T-cell (primary cell): ENCODE measurements at places on chromosomes 2 and 18.

GRCh38 chr2:148935791-148936190 lies 60.8 kb downstream of the KIF5C start:
- no peak for DNase-seq
- no peaks in the 10 kb centered on the region for H3K27me3 ChIP-seq
- H3K4me1 ChIP-seq, result no peaks in the 10 kb centered on the region
- H3K27ac ChIP-seq, result no peak overlapping the region
- no peaks in the 10 kb centered on the region for H3K36me3 ChIP-seq

DNA sequence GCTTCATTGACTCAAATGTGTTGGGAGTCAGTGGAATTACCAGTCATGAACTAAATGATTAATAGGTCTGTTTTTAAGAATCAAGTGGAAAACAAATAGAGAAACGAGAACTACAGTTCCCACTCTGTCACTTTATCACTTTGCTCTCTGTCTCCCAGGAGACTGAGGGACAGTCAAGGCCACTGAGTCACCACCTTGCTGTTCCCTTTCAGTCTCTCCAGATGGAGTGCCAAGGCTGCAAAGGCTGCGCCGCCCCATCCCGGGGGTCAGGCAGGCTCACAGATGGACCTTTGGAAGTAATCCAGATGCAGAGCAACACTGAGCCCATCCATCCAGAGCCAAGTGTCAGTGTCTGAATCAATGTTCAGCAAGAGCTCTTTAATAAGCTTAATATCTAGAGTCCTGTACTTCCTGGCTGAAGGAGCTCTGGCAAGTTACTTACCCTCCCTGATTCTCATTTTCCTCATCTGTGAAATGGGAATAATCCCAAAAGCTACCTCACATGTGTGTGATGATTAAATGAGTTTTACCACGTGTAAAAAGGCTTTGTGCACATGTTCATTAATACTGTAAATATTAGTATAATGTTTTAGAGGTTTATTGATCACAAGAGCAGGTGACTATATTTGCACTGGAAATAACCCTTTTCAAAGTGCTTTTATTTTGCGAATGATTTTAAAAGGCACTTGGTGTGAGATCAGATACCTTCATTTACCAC lies 43.0 kb upstream of the EFEMP1 start:
- no peaks in the 10 kb centered on the region for H3K36me3 ChIP-seq
- no peak overlapping the region for H3K4me3 ChIP-seq
- H3K4me1 ChIP-seq, result no peaks in the 10 kb centered on the region
- DNase-seq, result no peak
- H3K27ac ChIP-seq, result no peak overlapping the region

DNA sequence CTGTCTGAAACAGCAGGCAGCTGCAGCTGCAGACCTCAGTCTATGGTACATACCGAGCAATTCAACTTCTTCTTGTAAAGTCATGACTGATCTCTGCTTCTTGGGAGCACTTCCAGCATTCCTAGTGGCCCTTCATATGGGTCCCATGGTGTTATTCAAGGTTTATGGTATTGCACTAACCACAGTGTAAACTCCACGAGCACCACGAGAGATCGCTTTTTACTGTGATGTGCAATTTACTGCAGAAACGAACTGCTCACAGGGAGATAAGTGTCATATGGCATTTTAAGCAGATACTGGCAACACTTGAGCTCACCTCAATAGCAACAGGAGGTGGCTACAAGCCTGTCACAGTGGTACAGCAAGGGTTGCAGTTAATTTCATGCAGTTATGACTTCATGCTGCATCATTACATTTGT lies 38.6 kb upstream of the SH3BP4 start:
- H3K4me1 ChIP-seq, result no peaks in the 10 kb centered on the region
- H3K4me3 ChIP-seq, result no peak overlapping the region
- no peak overlapping the region for H3K27ac ChIP-seq
- peaks cover 12% of the 10 kb centered on the region for H3K27me3 ChIP-seq

GRCh38 chr2:230907361-230908091 lies 17.5 kb downstream of the GPR55 start:
- no peak overlapping the region for H3K4me3 ChIP-seq
- H3K27me3 ChIP-seq, result peaks cover 10% of the 10 kb centered on the region
- H3K36me3 ChIP-seq, result peaks cover 6% of the 10 kb centered on the region
- H3K27ac ChIP-seq, result no peak overlapping the region

- no peaks in the 10 kb centered on the region for H3K4me1 ChIP-seq
- H3K36me3 ChIP-seq, result no peaks in the 10 kb centered on the region
- H3K27ac ChIP-seq, result no peak overlapping the region
- no peak overlapping the region for H3K4me3 ChIP-seq
These were observed 44.5 kb downstream of the PSMD14 start for GRCh38 chr2:161352719-161353118.

GRCh38 chr2:134657650-134658250 lies 61.0 kb downstream of the TMEM163 start:
- DNase-seq, result peak; percentile 39
- no peak overlapping the region for H3K27ac ChIP-seq
- no peaks in the 10 kb centered on the region for H3K27me3 ChIP-seq
- no peaks in the 10 kb centered on the region for H3K36me3 ChIP-seq
- no peak overlapping the region for H3K4me3 ChIP-seq
- H3K4me1 ChIP-seq, result peaks cover 5% of the 10 kb centered on the region

GRCh38 chr2:285531-285930 lies 2.4 kb downstream of the ALKAL2 start:
- no peak for DNase-seq
- no peak overlapping the region for H3K4me3 ChIP-seq
- peaks cover 9% of the 10 kb centered on the region for H3K4me1 ChIP-seq
- H3K36me3 ChIP-seq, result peaks cover 17% of the 10 kb centered on the region
- H3K27ac ChIP-seq, result no peak overlapping the region
- H3K27me3 ChIP-seq, result peaks cover 5% of the 10 kb centered on the region

- no peak overlapping the region for H3K4me3 ChIP-seq
- peaks cover 79% of the 10 kb centered on the region for H3K4me1 ChIP-seq
- no peaks in the 10 kb centered on the region for H3K27me3 ChIP-seq
- DNase-seq, result no peak
- H3K36me3 ChIP-seq, result peaks cover 99% of the 10 kb centered on the region
- no peak overlapping the region for H3K27ac ChIP-seq
These were observed 16.9 kb downstream of the ZAP70 start for GRCh38 chr2:97730245-97730644.

- no peak overlapping the region for H3K27ac ChIP-seq
- no peaks in the 10 kb centered on the region for H3K36me3 ChIP-seq
- no peak for DNase-seq
- no peaks in the 10 kb centered on the region for H3K4me1 ChIP-seq
These were observed 22.2 kb upstream of the ETAA1 start for GRCh38 chr2:67374949-67375348.

- H3K27ac ChIP-seq, result peak overlapping the region; percentile 9
- no peak for DNase-seq
- no peak overlapping the region for H3K4me3 ChIP-seq
- peaks cover 27% of the 10 kb centered on the region for H3K4me1 ChIP-seq
- no peaks in the 10 kb centered on the region for H3K36me3 ChIP-seq
These were observed 12.0 kb downstream of the CATIP start for GRCh38 chr2:218368621-218369153.

DNA sequence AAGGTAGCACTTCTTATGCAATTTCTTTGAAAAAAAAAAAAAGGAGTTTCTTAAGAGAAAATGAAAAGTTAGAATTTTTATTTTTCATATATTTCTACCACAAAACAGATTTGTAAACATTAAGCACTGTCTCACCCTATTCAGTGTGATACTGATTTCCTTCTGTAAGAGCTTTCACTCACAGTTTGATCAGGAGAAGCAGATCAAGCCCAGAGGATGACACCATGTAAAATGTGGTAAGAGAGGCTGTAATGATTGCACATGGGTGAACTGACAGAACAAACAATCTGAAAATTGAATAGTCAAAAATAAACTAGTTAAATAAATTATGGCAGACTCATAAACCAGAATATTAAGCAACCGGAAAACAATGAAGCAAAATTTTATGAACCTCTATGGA lies 54.5 kb downstream of the MEMO1 start:
- no peak overlapping the region for H3K4me3 ChIP-seq
- H3K36me3 ChIP-seq, result no peaks in the 10 kb centered on the region
- no peak for DNase-seq
- peaks cover 19% of the 10 kb centered on the region for H3K4me1 ChIP-seq

- H3K4me1 ChIP-seq, result peaks cover 13% of the 10 kb centered on the region
- DNase-seq, result no peak
- H3K27ac ChIP-seq, result peak overlapping the region; percentile 67
- no peaks in the 10 kb centered on the region for H3K36me3 ChIP-seq
- peak overlapping the region; percentile 95 for H3K4me3 ChIP-seq
These were observed 617 bp downstream of the CCDC142 start for GRCh38 chr2:74481961-74482800.

GRCh38 chr2:84888401-84889276 lies 7.8 kb upstream of the TRABD2A start:
- peak overlapping the region; percentile 45 for H3K4me3 ChIP-seq
- DNase-seq, result peak; percentile 46
- H3K36me3 ChIP-seq, result no peaks in the 10 kb centered on the region
- H3K27me3 ChIP-seq, result no peaks in the 10 kb centered on the region
- H3K4me1 ChIP-seq, result peaks cover 23% of the 10 kb centered on the region

- H3K27ac ChIP-seq, result no peak overlapping the region
- H3K4me1 ChIP-seq, result no peaks in the 10 kb centered on the region
- no peak overlapping the region for H3K4me3 ChIP-seq
- no peaks in the 10 kb centered on the region for H3K27me3 ChIP-seq
- H3K36me3 ChIP-seq, result no peaks in the 10 kb centered on the region
These were observed 552.5 kb upstream of the SALL3 start for GRCh38 chr18:78427081-78427480.
